ENCODE measurements at places on chromosomes 5 and 9.

- DNase-seq = no peak
Observed at GRCh38 chr5:37938076-37938852, 98.4 kb upstream of the GDNF start.

GRCh38 chr5:95076395-95077185 lies 208.3 kb downstream of the MCTP1 start:
- no peak for DNase-seq

GRCh38 chr5:148466236-148466580 lies 82.5 kb downstream of the FBXO38 start:
- no peak for DNase-seq

DNA sequence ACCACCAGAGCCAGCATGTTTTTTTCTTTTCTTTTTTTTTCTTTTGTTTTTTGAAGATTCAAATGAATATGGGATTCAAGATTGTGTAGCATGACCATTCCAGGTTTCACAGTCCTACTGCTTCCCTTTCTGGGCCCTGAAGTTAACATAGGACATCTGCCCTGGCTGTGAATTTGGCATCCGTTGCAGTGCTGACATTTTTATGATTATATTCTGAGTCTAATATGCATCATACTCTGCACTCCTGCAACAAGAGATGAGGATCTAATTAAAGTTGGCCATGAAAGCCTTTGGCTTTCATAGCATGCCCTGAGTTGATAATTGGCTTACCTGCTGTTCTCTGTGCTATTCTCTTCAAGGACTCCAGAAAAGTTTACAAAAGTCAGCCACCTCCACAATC lies 29.8 kb downstream of the C5orf22 start:
- no peak for DNase-seq

- no peak for DNase-seq
Observed at GRCh38 chr5:112061666-112062065, 304.7 kb upstream of the NREP start.

GRCh38 chr5:113330533-113331208 lies 104.1 kb downstream of the TSSK1B start:
- peak; percentile 61 for DNase-seq

GRCh38 chr9:20835377-20836286 lies 151.6 kb downstream of the FOCAD start:
- DNase-seq = no peak

- DNase-seq = no peak
Observed at GRCh38 chr5:142852416-142853198, 82.4 kb downstream of the ARHGAP26 start.

DNA sequence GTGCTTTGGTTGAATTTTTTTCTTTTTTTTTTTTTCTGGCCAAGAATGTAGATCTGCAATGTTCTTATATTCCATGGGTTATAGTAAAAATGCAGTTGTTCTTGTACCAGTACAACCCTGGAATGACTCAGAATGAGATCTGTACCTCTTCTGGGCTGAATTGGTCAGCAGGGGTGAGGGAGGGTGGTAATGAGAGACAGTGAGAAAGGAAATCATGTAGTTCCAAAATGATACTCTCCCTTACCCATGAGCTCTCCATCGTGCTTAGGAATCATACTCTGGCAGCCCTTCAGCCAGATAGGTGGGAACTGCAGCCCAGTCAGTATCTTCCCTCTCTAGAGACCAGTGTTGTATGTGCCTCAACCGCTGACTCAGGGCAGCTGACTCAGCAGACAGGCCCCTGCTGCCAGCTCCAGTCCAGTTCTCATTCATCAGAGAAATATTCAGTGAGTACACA lies 2.1 kb upstream of the GLIS3 start:
- no peak for DNase-seq

DNA sequence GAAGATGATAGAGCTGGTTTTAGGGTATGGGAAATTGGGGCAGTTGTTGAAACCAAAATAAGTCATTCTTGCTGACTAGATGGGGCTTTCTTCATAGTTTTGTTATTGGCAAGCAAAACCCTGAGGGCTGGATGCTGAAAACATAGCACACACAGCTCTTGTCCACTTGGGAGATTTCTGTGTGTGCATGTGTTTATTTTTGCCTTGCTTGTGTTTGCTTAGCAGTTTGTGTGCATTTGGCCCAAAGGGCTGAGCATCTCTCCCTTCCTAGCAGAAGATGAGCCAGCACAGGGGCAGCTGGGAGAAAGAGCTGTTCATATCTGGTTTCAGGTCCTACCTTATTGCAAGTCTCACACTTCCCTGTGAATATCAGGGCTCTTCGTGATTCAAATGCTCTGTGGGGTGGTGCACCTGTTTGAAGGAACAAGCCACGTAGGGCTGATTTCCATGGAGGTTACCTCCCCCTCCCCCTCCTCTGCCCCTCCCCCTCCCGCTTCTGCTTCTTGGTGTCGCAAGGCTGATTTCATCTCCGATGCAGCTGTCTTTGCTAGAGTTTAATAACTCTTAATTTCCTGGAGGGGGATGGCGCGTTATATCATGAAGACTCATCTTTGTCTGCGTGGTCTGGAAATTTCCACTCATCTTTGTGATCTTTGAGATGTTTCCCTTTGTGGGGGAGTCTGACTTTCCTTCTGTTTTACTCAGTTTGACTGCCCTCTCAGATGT lies 296.5 kb downstream of the ARHGAP26 start:
- peak; percentile 63 for DNase-seq

GRCh38 chr5:177371120-177372033 lies 12.9 kb upstream of the SLC34A1 start:
- DNase-seq = no peak

GRCh38 chr5:64486163-64486562 lies 19.7 kb upstream of the RGS7BP start:
- no peak for DNase-seq

DNA sequence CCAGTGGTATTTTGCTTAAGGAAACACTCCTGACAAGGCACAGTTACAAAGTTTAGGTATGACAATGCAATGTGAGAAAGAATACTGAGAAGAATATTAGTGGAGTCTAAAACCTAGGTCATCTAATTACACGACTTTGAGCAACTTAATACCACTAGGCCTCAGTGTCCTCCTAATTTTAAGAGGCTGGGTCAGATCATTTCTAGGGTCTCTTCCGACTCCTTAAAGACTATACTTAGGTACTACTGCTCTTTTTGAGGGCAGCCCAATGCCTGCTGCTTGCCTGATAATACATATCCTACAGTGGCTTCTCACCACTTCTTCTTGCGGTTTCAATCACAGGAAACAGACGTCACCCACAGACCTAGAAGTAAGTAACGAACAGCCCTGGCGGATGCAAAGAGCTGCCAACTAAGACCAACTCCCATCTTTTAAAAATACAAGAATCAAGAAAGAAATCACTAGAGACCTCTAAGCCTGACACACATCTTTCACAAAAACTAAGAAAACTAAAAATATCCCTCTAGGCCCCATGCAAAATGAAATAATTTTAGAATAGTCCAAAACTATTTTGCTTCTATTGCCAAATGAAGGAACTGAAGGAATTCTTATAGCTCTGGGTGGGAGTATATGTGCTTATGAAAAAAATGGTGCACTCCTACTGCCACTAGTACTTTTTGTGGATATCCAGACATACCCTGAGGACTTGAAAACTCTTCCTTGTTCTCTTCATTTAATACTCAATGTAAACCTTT lies 13.1 kb downstream of the DIAPH1 start:
- DNase-seq = peak; percentile 84

DNA sequence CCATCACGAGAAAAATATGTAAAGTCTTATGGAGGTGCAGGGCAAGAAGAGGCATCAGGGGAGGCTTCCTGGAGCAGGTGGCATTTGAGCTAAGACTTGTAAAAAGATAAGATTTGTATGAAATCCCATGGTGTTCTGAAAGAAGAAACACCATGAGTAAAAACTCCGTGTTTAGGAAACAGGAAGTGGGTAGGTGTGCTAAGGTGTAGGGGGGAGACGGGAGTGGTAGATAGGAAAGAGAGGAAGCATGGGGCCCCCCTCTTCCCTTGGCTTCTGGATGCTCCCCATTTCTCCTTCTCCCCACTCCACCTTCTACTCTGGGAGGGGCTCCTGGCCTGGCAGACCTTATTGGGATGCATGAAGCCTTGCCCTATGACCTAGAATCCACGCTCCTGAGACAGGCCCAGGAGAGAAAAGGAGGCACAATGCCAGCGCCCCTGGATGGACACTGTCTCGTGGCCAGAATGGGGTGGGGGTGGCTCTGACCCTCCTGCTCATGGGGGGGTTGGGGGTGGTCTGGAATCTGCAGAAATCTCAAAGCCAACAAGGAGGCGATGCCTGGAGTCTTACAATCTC lies 103.6 kb downstream of the GTF3C4 start:
- DNase-seq = no peak

GRCh38 chr5:126619781-126620180 lies 19.0 kb downstream of the PHAX start:
- no peak for DNase-seq

- no peak for DNase-seq
Observed at GRCh38 chr5:117138523-117138922, 563.9 kb upstream of the SEMA6A start.

DNA sequence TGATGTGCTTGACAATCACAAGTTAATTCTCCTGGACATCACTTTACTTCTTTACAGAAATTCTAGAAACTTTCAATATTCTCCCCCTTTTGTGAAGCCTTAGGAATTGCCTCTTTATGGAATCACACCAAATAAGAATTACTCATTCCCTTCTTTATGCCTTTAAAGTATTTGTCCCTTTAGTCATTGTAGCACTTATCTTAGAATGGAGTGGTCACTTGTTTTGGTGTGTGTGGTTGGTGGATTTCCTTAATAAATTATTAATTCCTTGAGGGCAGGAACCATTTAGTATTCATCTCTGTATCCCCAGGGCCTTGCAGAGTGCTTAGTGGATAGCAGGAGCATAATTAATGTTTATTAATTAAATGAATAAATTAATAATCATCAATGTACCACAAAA lies 307.0 kb downstream of the ARRDC3 start:
- DNase-seq = no peak
